ENCODE measurements at places on chromosomes 7 and 10.

- no peak for DNase-seq
Observed at GRCh38 chr7:36967387-36967786, 243.1 kb upstream of the AOAH start.

GRCh38 chr10:8539056-8539455, 484.6 kb downstream of the GATA3 start:
- DNase-seq: no peak

- peak; percentile 92 for DNase-seq
Observed at GRCh38 chr10:102461187-102462054, 10.1 kb upstream of the C10orf95 start.

- DNase-seq: no peak
Observed at GRCh38 chr7:137696988-137697387, 149.8 kb downstream of the DGKI start.

GRCh38 chr7:122764902-122765301, 62.2 kb upstream of the RNF148 start:
- DNase-seq: no peak

GRCh38 chr7:4227105-4228010, 454.7 kb upstream of the FOXK1 start:
- no peak for DNase-seq

DNA sequence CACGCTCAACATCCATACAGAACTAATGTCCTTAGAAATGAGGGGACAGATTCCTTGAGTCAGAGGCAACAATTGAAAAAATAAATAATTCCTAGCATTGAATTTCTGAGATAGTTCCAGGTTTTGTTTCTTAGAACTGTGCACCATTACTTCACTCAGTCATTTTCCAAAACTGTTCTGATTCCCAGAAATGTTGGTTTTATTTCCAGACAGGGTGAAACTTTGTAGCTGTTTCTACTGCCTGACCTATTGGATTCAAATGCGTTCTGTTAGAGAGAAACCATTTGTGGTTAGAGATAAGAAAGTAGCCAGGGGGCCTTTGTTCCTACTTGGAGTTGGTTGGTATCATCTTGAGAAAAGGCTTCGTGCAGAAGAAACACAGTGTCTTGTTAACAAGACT, 8.1 kb upstream of the DEPP1 start:
- DNase-seq: no peak

DNA sequence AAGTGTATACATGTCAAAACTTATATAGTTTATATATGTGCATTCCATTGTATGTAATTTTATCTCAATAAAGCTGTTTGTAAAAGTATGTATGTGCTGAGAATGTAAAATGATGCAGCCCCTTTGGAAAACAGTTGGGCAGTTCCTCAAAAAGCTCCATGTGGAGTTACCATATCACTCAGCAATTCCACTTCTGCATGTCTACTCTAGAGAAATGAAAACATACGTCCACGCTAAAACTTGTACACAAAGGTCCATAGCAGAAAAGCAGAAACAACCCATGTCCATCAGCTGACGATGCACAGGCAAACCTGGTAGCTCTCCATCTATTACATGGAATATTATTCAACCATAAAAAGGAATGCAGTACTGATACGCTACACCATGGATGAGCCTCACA, 8.3 kb upstream of the RGS10 start:
- no peak for DNase-seq

DNA sequence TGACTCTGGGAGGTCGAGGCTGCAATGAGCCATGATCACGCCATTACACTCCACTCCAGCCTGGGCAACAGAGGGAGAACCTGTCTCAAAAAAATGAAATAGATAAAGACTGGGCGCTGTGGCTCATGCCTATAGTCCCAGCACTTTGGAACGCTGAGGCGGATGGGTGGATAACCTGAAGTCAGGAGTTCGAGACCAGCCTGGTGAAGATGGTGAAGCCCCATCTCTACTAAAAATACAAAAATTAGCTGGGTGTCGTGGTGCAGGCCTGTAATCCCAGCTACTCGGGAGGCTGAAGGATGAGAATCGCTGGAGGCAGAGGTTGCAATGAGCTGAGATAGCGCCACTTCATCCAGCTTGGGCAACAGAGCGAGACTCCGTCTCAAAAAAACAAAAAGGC, 1.1 kb upstream of the DDX21 start:
- DNase-seq: no peak

- DNase-seq: no peak
Observed at GRCh38 chr7:102459221-102459844, 5.3 kb downstream of the ALKBH4 start.

DNA sequence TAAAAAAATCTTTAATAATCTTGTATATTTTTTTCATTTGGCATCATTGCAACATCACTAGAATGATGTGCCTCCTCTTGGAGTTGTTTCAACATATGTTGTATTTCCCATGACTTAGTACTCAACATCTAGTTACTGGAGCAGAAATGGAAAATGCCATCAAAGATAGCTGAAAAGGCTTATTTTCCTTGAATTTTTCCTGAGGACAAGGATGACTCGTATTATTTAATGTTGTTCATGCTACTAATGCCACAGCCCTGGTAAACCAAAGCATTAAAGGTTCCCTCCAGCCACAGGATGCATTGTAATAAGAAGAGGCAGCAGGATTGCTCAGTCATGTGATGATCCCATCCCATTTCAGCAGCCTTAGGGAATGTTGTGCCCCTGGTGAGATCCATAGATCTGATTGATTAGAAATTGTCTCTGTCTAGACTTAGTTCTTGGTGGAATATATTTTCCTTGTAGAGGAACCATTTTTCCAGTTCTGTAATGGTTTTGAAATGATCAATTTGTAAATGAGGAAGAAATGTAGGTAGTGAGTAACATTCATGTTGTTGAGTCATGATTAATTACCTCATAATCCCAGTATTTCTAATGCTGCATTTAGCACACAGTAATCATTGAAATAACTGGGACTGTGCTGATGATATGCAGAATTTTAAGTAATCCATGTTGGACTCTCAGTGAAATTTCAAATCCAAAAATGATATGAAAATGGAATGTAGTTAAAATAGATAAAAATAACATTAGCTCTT, 91.3 kb upstream of the SMIM30 start:
- DNase-seq: no peak

DNA sequence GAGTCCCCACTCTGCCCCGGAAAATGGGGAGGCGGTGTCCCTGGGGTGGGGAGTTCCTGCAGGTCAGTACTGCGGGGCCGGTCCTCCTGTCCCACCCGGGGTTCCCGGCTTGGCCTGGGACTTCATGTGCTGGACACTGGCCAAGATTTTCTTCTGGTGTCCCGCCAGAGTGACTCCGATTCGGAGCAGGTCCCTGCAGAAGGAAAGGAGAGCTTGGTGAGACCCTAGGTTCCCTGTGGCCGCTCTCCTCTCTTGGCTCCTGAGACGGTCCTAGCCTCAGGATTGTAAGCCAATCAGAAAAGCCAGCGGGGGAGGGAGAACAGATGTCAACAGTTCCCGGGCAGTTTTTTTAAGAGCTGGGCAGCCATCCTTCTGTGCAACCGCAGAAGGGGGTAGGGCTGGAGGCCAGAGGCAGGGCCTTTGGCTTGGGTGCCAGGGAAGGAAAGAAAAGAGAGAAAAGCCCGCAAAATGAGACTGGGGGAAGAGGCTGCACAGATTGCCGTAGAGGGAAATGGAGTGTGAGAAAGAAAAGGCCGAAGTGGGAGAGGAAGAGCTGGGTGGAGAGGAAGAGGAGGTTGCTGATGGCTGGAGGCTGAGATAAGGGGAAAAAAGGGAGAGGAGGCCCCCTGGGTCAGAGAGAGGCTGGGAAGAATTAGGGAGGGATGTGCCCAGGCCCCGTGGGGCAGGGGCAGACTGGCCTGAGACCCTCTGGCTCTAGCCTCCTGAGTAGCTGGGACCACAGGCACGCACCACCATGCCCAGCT, 23.7 kb downstream of the EPHB4 start:
- DNase-seq: peak; percentile 48

DNA sequence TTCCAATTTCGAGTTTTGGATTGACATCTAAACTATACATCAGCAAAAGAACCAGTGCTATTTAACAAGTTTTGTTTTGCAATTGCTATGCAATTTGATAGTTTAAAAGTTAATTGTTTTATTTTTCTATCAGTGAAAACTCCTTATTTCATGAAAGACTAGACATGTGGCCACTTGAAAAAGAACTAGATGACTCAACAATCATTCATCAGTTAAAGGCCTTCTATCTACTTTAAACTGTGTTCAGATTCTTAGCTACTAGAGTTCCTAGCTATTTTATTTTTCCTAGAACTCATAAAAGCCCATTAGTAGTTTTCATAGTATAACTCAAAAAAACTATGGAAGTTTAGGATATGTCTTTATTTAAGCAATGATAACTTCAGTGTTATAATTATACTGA, 104.6 kb upstream of the LSM8 start:
- no peak for DNase-seq

DNA sequence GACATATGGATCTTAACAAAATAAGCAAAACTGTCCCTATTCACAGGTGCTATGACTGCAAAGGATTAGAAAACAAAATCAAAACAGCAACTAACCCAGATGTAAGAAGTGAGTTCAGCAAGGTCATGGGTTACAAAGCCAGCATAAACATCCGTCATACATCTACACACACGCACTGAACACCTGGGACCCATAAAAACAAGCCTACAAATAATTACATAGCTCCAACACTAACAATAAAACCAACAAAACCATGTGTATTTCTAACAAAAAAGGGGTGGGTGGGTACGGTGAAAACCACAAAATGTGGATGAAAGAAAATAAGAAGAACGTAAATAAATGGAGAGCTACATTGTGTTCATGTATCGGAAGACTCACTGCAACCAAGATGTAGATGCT, 256.8 kb downstream of the ELFN1 start:
- DNase-seq: no peak

- no peak for DNase-seq
Observed at GRCh38 chr10:121830101-121830500, 97.7 kb downstream of the ATE1 start.

Measured in T-helper 1 cell (primary cell).